ENCODE measurements at places on chromosomes 6 and 20.
A peak's percentile ranks its signal among the peaks of the same experiment; 100 is the strongest.

DNA sequence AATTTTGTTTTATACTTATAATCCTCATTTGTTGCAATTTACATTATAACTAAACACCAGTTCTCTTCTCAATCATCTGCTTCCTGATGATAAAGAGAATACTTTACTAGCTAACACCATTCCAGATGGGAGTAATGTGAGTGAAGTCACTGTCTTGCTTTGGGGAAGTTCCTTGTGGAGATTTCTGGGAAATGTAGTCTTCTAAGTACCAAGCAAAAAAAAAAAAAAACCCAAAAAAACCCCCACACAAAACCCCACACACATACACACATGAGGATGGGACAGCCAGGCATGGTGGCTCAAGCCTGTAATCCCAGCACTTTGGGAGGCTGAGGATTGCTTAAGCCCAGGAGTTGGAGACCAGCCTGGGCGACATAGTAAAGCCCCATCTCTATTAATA lies 2.2 kb upstream of the SNPH start:
- DNase-seq: peak; percentile 54

DNA sequence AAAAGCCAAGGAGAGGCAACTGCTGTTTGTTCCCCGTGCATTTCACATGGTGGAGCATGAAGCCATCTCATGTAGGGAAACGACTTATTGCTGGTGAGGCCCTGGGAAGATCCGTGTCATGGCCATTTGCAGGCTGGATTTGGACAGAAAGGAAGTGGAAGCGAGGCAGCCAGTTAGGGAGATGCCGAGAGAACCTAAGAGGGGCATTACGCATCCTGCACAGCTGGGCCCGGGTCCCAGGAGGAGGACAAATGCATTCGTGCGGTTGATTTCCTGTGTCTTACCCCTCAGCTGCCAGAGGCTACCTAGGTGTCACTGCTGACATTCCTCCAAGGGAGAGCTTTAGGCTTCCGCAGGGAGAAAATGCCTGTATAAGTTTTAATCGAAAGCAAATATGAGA lies 316.2 kb upstream of the CDYL start:
- DNase-seq: no peak

DNA sequence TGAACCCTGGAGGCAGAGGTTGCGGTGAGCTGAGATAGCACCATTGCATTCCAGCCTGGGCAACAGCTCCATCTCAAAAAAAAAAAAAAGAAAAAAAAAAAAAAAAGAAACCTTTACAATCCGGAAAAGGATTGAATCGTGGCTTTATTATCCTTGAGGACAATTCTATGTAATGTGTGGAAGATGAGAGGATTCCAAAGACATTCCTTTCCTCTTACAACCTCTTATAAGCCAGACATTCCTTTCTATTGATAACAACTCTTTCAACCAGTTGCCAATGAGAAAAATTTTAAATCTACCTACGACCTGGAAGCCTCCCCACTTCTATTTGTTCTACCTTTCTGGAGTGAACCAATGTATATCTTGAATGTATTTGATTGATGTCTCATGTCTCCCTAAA lies 91.2 kb upstream of the EEF1E1 start:
- no peak for DNase-seq

DNA sequence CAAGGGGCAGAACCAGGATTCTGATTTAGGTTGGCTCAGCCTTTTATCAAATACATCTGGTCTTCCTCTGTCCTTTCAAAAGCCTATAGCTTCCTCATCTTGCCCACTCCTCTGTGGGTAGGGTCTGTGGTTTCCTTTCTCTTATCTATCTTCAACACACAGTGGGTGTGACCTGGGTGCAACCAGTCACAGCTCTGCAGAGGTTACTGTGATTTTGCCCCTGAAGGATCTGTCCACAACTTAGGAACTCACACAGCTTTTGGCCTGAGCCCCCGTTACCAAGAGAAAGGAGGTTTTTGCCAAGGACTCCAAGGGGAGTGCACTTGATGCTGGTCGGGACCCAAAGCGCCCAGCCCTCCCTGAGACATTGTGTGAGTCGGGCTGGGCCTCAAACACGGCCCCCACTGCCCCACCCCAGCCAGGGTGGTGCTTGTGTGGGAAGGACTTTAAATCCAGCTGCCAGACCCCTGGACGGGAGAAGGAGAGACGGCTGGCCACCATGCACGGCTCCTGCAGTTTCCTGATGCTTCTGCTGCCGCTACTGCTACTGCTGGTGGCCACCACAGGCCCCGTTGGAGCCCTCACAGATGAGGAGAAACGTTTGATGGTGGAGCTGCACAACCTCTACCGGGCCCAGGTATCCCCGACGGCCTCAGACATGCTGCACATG lies at the start of gene PI16:
TSS of gene PI16 (plus strand) at position 477 of the 670 bp plus-strand sequence. CDS start at position 500, 23 bp downstream.
- no peak for DNase-seq

DNA sequence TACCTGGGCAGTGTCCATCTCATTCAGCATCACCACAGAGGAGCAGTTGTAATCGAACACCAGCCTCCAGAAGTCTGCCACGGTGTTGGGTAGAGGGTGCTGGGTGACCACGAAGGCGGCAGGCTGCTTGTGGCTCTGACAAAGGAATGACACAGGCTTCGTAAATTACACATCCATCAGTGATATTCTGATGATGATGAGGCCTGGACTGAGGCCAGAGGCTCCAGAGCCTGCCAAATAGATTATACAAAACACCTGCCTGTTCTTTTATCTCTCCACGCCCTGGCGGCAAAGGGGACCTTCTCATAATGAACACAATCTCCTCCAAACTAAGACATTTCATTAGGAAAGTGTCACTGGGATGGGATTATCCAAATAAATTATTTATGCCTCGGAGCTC lies 480.2 kb upstream of the CHD6 start:
- no peak for DNase-seq

- DNase-seq: no peak
These were observed 1.1 kb downstream of the DOP1A start for GRCh38 chr6:83068616-83069015.

DNA sequence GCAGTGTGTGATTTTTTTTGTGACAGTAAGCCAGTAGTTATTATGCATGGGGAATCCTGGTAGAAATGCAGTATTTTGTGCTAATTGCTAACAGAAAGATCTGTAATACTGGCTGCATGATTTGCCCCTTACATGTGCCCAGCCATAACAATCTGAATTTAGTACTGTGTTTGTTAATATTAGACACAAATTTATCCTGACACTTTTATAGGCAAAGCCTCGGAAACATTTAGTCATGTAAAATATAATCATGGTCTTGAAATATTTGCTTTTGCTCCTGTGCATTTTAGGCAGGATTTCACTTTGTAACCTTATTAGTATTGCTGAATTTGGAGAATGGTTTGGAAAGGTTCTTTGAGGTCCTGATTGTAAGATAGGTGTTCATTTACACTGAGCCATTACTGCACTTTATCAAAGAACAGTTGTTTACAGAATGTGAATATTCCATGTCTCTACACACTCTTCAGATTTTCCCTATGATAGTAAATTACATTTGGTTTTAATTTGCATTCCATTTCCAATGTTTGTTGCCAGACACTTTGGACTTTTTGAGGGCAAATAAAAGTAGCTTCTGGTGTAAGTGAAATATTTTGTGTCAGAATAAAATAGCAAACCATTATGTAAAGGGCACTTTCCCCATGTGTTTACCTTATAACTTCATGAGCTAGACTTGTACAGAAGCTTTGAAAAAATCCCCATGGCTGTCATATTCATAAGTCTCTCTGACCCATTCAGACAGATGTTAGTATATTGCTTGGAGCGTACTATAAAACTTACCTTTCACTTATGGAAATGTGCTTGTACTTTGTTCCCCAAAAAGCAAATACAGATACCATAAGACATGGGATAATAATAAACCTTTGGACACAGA lies 349.9 kb downstream of the ARHGAP18 start:
- DNase-seq: no peak

GRCh38 chr6:17932330-17932852 lies 55.0 kb downstream of the KIF13A start:
- DNase-seq: no peak

GRCh38 chr6:135902756-135903331 lies 51.3 kb downstream of the PDE7B start:
- DNase-seq: no peak

DNA sequence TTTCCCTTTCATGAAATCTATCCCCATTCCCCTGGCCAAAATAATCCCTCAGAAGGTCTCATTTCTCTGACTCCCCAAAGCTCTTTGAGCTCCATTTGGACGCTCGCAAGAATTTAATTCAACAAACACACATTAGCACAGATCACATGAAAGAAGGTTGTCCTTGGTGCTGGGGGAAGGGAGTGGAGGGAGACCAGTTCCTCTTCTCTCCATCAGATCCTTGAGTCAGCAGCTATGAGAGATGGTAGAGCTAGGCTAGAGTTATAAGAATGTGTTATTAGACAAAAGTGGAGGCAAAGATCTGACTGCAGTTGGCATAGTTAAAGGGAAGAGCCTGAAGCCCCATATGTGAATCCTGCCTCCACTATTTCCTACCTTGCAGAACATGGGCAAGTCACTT lies 184.2 kb upstream of the CDYL start:
- no peak for DNase-seq

GRCh38 chr6:68211242-68211795 lies 423.8 kb upstream of the ADGRB3 start:
- DNase-seq: peak; percentile 6

DNA sequence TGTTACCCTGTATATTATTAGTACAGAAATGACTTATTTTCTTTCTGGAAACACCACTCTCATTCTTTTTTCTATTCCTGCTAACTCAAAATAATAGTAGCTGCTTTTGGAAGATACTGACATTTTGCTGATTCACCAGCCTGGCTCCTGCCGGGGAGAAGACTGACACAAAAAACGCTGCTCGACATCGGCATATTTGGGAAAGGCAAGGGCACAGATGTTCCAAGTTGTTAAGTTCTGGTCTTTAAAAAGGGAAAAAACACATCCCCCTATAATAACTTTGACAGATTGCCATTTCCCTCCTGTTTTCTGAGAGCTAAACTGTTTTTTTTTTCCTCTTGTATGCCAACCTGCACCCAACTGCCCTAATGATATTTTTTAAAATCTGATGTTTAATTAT lies 55.4 kb downstream of the CTNNBL1 start:
- DNase-seq: no peak

DNA sequence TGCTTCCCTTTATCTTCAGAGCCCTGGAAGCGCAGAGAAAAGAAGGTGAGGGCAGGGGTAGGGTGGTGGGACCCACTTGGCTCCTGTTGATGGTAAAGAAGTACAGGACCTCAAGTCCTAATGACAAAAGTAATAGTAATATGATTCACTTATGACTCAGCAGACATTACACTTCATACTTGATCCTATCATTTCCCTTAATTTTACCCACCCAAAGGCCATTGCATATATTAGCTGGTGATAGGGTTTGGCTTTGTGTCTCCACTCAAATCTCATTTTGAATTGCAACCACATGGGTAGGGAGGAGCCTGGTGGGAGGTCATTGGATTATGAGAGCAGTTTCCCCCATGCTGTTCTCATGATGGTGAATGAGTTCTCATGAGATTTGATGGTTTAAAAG lies 880.7 kb downstream of the KIF16B start:
- no peak for DNase-seq

GRCh38 chr6:147664092-147664491 lies 155.6 kb downstream of the SAMD5 start:
- DNase-seq: no peak

DNA sequence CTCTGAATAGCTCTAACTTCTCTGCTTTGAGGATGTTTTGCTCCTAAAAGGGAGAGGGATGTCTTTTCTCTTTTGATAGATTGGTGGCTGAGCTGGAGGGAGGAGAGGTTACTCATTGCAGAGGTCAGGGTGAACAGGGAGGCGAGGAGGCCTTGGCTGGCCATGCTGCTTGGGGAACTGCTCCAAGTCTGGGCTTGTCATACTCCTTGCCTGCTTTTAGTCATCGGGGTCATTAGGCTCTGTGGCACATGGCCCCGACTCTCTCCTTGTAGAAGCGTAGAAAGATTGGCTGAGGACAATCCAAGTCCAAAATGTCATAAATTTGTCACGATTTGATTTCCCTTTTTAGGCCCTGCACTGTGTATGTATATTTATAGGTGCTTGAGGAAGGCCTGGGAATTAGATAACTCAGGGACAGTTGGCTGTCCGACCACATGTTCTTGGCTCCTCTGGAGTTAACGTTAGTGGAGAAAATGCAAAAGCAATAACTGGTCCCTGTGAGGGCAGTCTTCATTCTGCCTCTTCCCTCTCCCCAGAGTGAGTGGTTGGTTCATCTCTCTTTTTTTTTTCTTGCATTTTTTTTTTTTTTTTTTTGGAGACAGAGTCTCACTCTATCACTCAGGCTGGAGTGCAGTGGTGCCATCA lies 160.1 kb downstream of the SCP2D1 start:
- no peak for DNase-seq

DNA sequence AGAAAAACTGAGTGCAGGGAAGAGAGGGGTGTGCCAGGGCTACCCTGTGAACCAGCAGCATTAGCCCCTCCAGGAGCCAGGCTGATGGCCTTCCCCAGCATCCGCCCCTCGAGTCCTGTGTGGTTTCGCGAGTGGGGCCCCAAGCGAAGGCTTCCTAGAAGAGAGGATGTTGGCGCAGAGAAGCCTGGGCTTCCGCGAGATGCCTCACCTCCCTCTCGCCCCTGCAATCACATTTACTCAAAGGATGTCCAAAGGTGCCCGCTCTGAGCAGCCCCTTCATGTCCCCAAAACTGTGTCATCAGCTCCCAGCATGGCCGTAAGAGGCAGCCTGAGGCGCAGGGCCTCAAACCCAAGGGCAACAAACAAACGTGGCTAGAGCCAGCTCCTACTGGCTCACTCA lies 111.7 kb downstream of the PREX1 start:
- no peak for DNase-seq

DNA sequence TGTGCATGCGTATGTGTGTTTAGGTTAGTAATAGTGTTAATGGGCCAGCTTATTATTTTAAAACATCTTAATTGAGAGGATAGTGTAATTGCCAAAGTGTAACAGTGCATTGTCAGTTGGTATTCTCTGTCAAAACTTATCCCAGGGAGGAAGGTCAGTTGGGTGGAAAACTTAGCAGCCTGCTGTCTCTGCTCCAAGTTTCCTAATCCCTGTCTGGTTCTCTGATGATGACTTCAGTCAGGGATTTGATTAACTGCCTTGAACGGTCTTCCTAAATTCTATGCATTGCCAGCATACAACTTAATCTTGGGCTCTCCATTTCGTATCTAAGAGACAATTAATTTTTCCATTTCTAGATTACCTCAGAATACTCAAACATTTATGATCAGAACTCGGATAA lies 51.1 kb downstream of the L3MBTL3 start:
- no peak for DNase-seq

DNA sequence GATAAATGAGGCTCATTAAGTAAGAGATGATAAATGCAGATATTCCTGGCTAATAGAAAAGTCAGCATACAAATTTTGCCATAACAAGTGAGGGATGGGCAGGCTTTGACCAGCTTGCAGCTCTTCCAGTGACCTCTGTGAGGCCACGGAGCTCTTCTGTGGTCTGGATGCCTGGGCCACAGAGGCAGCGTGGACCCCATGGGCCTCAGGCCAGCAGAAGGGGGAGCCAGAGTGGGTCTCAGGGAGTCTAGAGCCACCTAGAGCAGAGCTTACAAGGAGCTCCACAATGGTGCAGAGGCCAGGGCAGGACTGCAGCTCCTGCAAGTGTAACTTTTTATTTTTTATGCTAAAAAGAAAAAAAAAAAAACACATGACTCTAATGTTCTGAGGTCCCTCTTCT lies 165.1 kb downstream of the ARID1B start:
- no peak for DNase-seq

GRCh38 chr6:164347455-164347854 lies 932.9 kb downstream of the QKI start:
- no peak for DNase-seq

- DNase-seq: peak; percentile 88
These were observed 20.8 kb upstream of the HCK start for GRCh38 chr20:32031007-32031958.
